Naive thymus-derived CD4-positive, alpha-beta T cell (primary cell): ENCODE measurements at places on chromosomes 16 and 17.

GRCh38 chr17:79294459-79295071, 219.9 kb downstream of the ENGASE start:
- DNase-seq, result peak; percentile 33

DNA sequence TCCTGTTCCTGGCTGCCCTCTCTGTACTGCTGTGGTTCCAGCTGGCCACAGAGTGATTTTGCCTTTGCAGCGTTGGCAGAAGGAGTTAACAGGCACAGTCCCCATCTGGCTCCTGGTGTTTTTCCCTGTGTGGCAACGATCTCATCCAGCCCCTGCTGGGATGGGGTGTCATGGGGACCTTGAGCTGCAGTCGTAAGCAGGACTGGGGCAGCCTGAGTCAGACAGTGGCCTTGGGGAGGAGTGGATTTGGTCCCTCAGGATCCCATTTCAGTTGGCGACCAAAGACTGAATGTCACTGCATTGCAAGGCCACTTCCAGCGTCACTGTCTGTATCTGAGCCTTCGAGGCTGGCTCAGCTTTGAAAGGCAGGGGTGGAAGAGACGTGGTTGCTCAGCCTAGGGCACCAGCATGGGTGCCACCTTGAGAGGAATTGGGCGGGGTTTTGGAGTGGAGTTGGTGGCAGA, 11.9 kb downstream of the TMEM94 start:
- DNase-seq, result no peak

- DNase-seq, result no peak
These were observed 145.0 kb downstream of the FTO start for GRCh38 chr16:53848950-53849349.

- DNase-seq, result peak; percentile 62
These were observed 12.3 kb downstream of the CES4A start for GRCh38 chr16:67000384-67001351.

GRCh38 chr17:50221266-50221863, 19.9 kb upstream of the COL1A1 start:
- DNase-seq, result no peak

DNA sequence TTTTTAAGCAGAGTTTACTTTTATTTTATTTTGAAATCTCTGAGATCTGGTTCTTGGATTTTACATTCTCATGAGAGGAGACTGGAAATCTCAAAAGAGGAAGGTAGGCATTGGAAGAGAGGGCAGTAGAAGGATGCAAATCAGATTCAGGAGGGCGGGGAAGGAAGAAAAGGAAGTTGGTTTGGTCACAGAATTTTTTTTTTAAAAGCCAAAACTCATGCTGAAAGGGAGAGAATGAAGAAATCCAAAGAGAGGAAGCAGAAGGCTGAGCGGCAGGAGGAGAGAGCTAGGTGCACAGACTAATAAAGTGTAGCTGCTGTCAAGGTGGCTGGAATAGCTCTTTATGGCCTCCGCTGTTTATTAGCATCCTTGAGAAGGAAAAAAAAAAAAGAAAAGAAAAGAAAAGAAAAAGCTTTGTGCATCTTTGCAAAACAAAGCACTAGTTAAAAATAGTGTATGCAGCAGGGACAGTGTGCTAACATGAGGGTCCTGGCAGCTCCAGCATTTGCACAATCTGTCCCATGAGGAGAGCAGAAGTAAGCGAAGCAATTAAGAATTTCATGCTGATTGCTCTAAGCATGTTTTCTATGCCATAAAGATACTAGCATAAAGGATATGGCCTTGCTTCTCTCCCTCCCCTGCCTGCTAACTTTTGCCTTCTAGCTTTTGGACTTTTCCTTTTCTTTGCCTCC, 194.2 kb downstream of the ZFHX3 start:
- no peak for DNase-seq

GRCh38 chr16:6335072-6335471, 997.6 kb upstream of the RBFOX1 start:
- DNase-seq, result no peak

GRCh38 chr17:76554131-76554530, 14.3 kb downstream of the PRCD start:
- DNase-seq, result no peak

DNA sequence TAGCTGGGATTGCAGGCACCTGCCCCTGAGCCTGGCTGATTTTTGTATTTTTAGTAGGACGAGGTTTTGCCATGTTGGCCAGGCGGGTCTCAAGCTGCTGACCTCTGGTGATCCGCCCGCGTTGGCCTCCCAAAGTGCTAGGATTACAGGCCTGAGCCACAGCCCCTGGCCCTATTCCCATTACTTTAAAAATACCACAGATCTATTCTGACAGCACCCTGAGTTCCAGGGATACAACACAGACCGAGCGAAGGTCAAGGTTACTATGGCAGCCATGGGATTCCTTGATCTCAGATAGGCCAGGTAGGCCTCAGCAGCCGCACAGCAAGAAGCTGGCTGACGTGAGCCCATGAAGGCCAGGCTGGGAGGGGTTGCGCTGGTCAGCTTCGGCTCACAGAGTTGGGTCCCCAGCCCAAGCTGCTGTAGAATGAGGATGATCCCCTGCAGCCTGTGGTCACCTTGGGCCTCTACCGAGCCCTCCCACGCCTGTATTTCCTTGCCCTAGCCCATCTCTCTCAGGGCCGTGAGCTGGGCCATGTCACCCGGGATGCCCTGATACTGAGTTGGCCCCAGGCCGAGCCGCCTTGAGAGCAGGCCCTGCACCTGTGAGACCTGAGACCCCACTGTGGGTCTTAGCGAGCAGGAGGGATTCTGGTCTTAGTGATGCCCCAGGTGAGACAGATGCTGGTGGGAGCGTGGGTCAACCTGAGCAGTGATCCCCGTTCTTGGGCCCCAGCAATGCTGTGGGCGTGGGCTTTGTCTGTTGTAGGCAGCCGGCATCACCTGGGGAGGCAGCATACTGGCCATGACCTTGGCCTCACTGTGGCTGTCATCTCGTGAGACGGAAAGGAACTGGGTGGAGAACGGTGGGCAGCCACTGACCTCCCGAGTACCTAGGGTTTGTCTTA, 16.9 kb upstream of the RNF213 start:
- no peak for DNase-seq

DNA sequence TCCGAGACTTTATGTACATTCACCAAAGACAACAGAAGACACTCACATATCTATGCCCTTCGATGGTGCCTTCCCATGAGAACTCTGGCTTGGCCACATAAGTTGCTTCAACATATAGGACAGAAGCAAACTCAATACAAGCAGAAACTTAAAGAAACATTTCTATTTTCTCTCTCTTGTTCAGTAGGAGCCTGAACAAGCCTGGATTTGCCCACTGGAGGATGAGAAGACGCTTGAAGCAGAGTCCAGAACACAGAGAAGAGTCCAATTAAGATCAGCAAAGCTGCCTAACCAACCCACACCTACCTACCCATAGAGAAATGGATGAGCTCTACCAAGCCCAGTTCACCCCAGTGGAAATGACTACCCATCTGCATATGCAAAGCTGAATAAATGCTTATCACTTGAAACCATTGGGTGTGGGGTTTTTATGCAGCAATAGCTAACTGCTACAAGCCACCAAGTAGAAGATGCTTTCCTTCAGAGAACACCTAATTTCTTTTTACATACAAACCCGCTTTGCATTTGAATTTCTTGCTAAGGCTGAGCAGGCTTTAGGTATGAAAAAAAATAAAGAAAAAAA, 337.9 kb upstream of the DYNLRB2 start:
- no peak for DNase-seq

- no peak for DNase-seq
These were observed 69.8 kb upstream of the RPH3AL start for GRCh38 chr17:422196-422930.

- DNase-seq, result no peak
These were observed 19.9 kb upstream of the JPH3 start for GRCh38 chr16:87582216-87582965.

DNA sequence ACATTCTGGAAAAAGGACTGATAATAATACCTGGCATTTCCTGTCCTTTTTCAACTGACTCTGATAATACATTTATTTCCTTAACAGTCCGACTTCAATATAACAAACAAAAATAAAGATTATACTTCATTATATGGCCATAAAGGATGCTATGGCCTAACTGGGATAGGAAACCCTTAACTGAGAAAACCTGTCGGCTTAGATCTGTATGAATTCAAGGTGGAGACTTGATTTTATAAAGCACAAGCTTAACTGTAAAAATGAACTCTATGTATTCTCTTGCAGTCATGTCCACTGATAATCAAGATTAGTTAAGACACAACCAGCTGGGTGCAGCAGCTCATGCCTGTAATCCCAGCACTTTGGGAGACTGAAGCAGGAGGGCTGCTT, 102.2 kb downstream of the MYO1D start:
- no peak for DNase-seq

GRCh38 chr16:78240459-78241222, 141.2 kb downstream of the WWOX start:
- no peak for DNase-seq
